Heart right ventricle (tissue), 16 donors: ENCODE measurements at places on chromosomes 11 and 22. TPM values are rescaled to one million over a fixed set of nuclear protein-coding genes. Genes with fewer than 3 reads are reported as not detected.

The MCM5 gene
- total RNA-seq: 11.4 TPM

The SMTNL1 gene
- not detected for total RNA-seq

The SCN3B gene
- total RNA-seq: 0.75 TPM

The MUC6 gene
- not detected for total RNA-seq

GRCh38 chr11:14137284-14137683 lies 174.8 kb downstream of the SPON1 start:
- H3K4me3 ChIP-seq: no peak overlapping the region
- H3K27ac ChIP-seq: no peak overlapping the region
- no peaks in the 10 kb centered on the region for H3K36me3 ChIP-seq
- H3K27me3 ChIP-seq: no peaks in the 10 kb centered on the region
- no peaks in the 10 kb centered on the region for H3K4me1 ChIP-seq
- DNase-seq: no peak

GRCh38 chr11:75504501-75504900 lies 21.2 kb downstream of the GDPD5 start:
- no peaks in the 10 kb centered on the region for H3K36me3 ChIP-seq
- H3K4me3 ChIP-seq: no peak overlapping the region
- no peaks in the 10 kb centered on the region for H3K27me3 ChIP-seq
- DNase-seq: no peak

- no peaks in the 10 kb centered on the region for H3K4me1 ChIP-seq
- no peaks in the 10 kb centered on the region for H3K36me3 ChIP-seq
- DNase-seq: no peak
- peaks cover 39% of the 10 kb centered on the region for H3K27me3 ChIP-seq
- no peak overlapping the region for H3K4me3 ChIP-seq
Measured at GRCh38 chr11:62266558-62266957, 3.4 kb upstream of the SCGB2A2 start.
